ENCODE measurements at places on chromosomes 6 and 20.

- DNase-seq = no peak
These were observed 23.7 kb upstream of the CFAP206 start for GRCh38 chr6:87384038-87384437.

GRCh38 chr6:105677671-105678475 lies 275.0 kb upstream of the PREP start:
- DNase-seq = no peak

- no peak for DNase-seq
These were observed 10.4 kb upstream of the VNN2 start for GRCh38 chr6:132768051-132768517.

- DNase-seq = no peak
These were observed 86.6 kb downstream of the ECT2L start for GRCh38 chr6:138882369-138883017.

DNA sequence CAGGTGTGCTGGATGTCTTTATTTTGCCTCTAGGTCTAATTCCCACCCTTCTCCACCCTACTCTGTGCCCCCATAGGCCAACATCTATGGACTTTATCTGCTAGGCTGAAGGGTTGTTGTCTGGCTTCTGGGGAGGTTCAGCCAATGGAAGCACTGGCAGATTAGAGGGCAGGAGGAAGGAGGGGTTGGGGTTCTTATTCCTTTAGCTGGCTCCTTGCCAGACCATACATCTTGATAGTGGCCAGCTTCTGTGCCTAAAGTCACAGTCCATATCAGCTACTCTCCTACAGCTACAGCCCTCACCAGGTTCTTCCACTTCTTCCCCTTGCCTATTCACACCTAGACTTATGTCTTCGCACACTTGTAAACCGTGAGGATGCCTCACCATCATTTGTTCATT lies 41.1 kb downstream of the ROS1 start:
- DNase-seq = no peak

DNA sequence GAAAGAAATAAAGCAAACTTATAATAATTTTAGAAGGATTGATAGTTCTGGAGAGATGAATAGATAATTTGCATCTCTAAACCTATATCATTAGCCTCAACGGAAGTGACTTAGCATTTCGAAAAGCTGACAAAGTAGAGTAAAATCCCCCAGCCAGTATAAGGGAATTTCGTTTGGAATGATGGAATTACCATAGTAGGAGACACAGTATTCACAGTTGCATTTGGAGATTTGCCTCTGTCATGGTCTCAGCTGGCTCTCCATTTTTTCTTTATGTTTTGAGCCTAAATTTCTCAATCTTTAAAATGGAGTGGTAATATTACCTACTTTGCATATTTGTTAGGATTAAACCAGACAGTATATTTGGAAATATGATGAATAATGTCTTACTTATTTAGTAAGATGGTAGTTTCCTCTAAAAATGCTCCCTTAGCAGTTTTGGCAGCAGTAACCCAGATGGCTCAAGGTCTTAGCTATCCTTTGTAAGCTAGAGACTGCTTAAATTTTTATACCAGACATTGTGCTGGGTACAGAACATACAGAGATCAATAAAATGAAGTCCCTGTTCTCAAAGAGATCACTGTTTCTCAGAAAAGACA lies 58.2 kb downstream of the SMAP1 start:
- DNase-seq = no peak

DNA sequence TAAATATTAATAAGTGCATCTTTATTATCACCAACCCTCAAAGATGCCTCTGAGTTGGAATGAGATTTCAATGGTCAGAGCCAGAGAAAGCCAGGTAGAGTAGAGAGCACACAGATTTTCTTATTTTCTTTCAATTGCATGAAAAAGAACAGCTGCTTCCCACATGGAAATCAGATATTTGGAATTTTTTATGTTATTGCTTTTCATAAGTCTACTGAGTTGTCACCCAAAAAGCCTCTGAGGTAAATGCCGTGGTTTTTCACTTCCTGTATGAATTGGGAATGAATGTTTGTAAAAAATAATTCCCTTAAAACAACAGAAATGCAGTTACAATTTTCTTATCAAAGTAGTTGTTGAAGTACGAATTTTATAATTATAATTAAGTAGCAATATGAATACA lies 563.1 kb downstream of the RFPL4B start:
- DNase-seq = no peak

DNA sequence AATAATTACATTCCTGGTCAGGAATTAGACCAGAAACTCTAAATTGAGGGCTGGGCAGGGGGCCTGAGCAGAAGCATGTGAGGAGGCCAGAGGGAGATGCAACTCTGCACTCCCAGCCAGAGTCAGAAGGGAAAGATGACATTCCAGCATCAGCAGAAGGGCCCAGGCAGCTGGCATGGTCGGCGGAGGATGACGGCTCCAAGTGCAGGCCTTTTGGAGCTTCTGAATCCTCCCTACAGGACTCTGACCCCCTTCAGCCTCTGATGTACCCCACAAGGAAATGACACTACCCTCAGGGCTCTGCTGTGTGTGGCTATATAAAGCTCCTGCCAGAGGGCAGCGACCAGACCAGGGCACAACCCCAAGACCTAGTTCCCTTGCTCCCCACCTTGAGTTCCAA lies 1.9 kb downstream of the LRFN2 start:
- DNase-seq = no peak

GRCh38 chr20:13219327-13220193 lies 1.5 kb upstream of the ISM1 start:
- DNase-seq = no peak

DNA sequence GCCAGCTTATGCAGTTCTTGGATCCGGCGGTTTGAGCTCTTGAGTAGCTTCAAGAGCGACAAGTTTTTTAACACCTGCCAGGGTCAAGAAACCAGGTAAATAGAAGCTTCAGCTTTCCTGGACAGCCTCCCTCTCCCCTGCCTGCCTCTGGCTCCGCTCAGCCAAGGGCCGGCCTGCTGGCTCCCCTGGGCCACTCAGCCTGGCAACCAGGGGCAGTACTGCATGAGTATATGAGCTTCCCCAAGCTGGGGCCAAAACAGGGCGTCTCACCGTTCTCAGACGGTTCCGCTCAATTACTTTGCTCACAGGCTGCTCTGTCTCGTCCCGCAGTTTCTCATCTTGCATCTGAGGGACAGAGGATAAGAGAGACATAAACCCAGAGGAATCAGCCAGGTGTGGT lies 856 bp downstream of the TP53TG5 start:
- no peak for DNase-seq

- DNase-seq = no peak
These were observed 9.1 kb downstream of the ATP9A start for GRCh38 chr20:51758978-51759544.
